ENCODE measurements at places on chromosomes 4 and X.

DNA sequence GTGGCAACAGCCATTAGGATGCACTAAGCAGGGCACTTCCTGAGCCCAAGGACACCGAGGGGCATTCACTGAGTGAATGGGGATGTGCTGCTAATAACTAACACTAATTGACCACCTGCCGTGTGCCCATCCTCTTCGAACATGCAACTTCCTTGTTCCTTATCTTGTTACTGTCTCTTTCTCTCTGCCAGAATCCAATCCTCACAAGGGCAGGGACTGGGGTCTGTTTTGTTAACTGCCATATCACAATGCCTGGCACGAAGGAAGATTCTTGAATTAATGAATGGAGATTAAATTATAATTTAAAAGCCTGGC is 1.3 kb downstream of the ERAS start:
- no peak for DNase-seq

GRCh38 chr4:86717651-86718050 is 123.5 kb downstream of the PTPN13 start:
- DNase-seq = no peak

DNA sequence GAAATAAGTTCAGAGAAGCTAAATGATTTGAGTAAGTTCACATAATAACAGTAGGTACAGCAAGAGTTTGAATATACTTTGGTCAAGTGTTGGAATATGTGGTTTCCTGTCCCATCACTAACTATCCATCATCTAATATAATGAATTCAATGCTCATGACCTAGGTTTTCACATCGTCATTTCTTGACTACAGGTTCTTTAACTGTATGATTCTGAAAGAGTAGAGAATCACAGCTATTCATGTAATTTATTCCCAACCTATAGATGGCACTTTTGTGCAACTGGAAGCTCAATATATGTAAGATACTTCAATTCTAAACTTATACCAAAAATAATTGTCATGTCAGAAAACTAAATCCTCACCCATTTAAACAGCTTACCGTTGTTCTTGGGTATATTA is 53.1 kb downstream of the TIGD2 start:
- no peak for DNase-seq

DNA sequence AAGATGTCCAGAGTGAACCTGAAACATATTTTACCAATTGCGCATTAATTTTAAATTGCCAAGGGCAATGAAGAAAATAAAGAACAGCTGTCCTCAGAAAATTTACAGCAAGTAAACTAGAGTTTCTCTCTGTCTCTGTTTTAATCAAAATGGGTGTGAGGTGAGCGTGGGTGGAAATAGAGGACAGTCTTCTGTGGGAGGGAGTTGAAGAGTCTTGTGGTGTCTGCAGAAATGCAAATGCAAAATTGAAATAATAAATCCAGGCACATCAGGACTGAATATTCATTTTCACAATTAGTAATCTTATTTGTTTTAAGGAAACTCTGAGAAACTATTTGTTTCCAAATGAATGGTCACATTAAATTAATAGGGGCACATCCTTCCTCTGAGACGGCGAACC is 192.0 kb downstream of the ARHGAP10 start:
- no peak for DNase-seq
